ENCODE measurements at places on chromosomes 16 and 17.

- H3K27me3 ChIP-seq = no peaks in the 10 kb centered on the region
- H3K4me1 ChIP-seq = peaks cover 20% of the 10 kb centered on the region
- no peak overlapping the region for H3K27ac ChIP-seq
These were observed 27.7 kb upstream of the FAAP100 start for GRCh38 chr17:81579821-81580321.

DNA sequence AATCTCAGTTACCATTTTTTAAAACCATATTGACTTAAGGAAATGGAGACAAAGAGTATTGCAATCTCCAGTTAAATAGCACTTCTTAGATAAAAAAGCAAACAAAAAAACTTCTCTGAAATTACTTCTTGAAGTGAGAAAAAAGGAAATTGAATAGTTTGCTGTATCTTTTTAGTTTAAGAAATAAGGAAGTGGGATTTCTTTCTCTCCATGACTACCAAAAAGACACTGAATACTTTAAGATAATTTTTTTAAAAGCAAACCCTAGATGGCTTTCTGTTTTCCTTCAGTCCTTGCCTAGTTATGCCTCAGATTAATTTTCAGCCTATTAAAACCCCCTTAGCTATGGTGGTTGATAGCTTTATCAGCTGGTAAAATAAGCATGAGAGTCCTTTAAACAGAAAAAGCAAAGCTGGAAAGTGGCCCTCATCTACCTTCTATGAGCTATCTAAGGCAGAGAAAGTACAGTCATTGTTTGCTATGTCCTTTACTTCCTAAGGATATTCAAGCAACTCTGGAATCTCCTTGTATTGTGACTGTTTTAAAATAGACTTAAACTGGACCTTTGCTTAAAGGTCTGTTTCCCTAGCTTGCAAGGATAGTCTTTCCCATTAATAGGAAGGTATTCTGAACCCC lies 28.6 kb downstream of the TPPP3 start:
- no peaks in the 10 kb centered on the region for H3K27me3 ChIP-seq
- no peaks in the 10 kb centered on the region for H3K36me3 ChIP-seq
- peaks cover 15% of the 10 kb centered on the region for H3K4me1 ChIP-seq
- peak overlapping the region; percentile 35 for H3K4me3 ChIP-seq
- peak overlapping the region; percentile 82 for H3K27ac ChIP-seq
- no peak for DNase-seq

DNA sequence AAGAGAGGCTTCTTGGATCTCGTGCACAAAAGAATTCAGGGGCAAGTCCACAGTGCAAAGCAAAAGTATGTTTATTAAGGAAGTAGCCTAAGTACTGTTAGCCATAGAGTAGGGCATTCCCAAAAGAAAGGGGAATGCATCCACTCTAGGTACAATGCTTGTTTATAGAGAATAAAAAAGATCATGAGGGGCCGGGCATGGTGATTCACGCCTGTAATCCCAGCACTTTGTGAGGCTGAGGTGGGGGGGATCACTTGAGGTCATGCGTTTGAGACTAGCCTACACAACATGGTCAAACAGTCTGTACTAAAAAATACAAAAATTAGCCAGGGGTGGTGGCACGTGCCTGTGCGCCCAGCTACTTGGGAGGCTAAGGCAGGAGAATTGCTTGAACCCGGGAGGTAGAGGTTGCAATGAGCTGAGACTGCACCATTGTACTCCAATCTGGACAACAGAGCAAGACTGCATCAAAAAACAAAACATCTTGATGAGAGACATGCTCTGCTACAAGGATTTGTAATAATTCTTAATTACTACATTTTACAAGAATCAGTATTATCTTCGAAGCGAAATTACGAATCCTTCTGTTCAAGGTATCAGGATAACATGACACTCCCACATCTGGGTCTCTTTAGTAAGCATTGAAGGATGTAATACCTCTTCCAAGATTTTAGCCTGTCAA lies 191.6 kb downstream of the CPPED1 start:
- no peaks in the 10 kb centered on the region for H3K36me3 ChIP-seq
- no peaks in the 10 kb centered on the region for H3K4me1 ChIP-seq
- no peak overlapping the region for H3K4me3 ChIP-seq
- H3K27me3 ChIP-seq = no peaks in the 10 kb centered on the region
- DNase-seq = no peak
- H3K27ac ChIP-seq = no peak overlapping the region

DNA sequence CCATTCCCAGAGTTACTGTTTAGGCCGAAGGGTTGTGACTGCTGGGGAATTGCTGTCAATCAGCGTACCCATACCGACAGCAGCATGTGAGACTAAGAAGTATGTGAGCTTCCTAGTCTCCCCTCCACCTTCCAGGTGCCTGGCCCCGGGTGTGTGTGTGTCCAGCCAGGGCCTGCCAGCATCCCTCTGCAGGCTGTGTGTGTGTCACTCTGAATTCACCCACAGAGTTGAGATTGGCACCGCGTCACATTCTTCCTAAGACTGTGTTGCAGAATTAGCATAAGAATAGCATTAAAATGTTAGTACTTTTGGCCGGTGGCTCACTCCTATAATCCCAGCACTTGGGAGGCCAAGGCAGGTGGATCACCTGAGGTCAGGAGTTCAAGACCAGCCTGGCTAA lies 31.8 kb downstream of the PRMT7 start:
- DNase-seq = no peak
- no peak overlapping the region for H3K27ac ChIP-seq
- H3K27me3 ChIP-seq = no peaks in the 10 kb centered on the region
- H3K4me1 ChIP-seq = no peaks in the 10 kb centered on the region
- peaks cover 82% of the 10 kb centered on the region for H3K36me3 ChIP-seq

GRCh38 chr17:586920-587685 lies 127.5 kb downstream of the VPS53 start:
- H3K27me3 ChIP-seq = no peaks in the 10 kb centered on the region
- H3K27ac ChIP-seq = no peak overlapping the region
- peaks cover 17% of the 10 kb centered on the region for H3K36me3 ChIP-seq
- no peak overlapping the region for H3K4me3 ChIP-seq
- no peak for DNase-seq
- H3K4me1 ChIP-seq = no peaks in the 10 kb centered on the region

DNA sequence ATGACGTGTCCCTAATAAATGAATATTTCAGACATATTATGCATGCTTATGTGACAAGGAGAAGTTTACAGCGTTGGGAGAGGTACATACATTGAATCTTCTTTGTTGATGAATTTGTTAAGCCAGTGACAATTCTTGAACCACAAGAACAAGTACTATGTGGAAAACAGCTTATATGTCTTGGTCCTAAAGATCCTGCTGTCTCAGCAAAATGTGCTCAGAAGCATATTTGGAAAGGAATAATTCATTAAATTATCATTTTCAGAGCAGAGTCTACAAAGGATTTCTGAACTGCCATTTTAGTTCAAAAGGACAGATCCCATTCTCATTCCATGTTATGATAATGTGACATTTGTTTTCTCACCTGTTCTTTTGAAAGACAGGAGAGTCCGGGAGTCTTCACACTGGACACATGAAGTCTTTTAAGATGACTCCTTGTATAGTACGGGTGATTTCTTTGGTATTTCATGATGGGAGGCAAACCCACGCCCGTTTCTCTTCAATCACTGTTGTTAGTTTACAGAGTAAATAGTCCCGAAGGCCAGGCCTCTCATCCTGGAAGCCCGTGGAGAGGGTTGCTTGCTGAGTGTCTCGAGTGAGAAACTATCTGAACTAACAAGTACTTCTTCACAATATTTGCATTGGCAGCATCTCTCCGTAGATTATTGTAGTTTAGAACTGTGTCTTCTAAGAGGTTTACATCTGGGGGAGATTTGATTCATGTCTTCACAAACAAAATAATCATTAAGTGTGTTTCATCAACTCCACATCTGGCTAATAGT lies 26.7 kb downstream of the VPS35L start:
- H3K36me3 ChIP-seq = peaks cover 22% of the 10 kb centered on the region
- H3K27ac ChIP-seq = no peak overlapping the region
- DNase-seq = no peak
- H3K27me3 ChIP-seq = no peaks in the 10 kb centered on the region

DNA sequence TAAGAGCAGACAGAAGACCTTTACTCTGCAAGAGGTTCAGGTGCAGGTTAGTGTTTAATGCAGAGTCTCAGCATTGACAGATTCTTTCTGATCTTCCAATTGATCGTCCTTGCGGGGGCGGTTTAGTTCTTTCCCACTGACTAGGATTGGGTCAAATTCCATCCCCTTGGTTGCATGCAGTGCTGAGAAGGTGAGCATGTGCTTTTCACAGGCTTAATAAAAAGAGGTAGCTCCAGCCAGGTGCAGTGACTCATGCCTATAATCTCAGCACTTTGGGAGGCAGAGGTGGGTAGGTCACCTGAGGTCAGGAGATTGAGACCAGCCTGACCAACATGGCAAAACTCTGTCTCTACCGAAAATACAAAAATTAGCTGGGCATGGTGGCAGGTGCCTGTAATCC lies 7.5 kb upstream of the ITGAD start:
- no peaks in the 10 kb centered on the region for H3K4me1 ChIP-seq
- no peak overlapping the region for H3K4me3 ChIP-seq
- no peaks in the 10 kb centered on the region for H3K27me3 ChIP-seq
- no peak overlapping the region for H3K27ac ChIP-seq
- DNase-seq = no peak
- H3K36me3 ChIP-seq = no peaks in the 10 kb centered on the region

- H3K4me1 ChIP-seq = no peaks in the 10 kb centered on the region
- H3K36me3 ChIP-seq = no peaks in the 10 kb centered on the region
- H3K27ac ChIP-seq = no peak overlapping the region
- DNase-seq = no peak
- H3K4me3 ChIP-seq = no peak overlapping the region
These were observed 29.2 kb upstream of the VAT1L start for GRCh38 chr16:77759201-77759600.

DNA sequence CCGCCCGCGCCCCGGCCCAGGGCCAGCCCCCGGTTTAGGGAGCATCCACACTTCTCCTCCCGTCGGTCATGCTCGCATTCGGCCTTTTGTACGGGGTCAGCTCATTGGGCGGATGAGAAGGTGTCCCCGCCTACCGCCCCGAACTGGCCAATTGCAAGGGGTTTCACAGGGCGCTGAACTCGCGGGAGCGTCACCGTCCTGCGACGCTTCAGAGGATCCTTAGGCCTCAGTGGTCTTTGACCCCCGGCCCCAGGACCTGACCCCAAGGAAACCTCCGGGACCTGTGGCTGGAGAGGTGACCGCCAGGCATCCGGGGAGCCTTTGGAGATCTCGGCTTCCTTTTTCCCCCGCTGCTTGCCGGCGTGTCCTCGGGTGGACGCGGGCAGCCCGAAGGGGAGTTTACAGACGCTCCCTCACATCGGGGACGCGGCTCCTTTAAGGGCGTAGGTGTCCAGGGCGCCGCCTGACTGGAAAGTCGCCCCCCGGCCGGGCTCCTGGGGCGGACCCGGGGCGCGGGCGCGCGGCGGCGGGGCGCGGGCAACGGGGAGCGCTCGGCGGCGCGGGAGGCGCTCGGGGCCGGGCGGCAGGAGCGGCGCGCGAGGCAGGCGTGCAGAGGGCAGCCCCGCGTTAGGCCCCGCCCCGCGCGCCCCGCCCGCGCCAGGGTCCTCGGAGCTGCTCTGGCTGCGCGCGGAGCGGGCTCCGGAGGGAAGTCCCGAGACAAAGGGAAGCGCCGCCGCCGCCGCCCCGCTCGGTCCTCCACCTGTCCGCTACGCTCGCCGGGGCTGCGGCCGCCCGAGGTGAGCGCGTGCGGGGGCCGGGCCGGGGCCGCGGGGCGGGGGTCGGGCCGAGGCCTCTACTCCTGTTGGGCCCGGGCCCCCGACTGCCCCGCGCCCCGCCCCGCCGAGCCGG lies at the start of gene UBE2I:
TSS of gene UBE2I (plus strand) at position 660 of the 909 bp plus-strand sequence. CDS start 4,395 bp downstream, outside the sequence.
- peak; percentile 97 for DNase-seq
- H3K4me3 ChIP-seq = peak within 1 kb of the TSS; percentile 91
- H3K27ac ChIP-seq = peak within 1 kb of the TSS; percentile 99
- H3K27me3 ChIP-seq = no peaks in the 10 kb centered on the region
- peaks cover 16% of the 10 kb centered on the region for H3K36me3 ChIP-seq

- H3K4me1 ChIP-seq = peaks cover 7% of the 10 kb centered on the region
- no peaks in the 10 kb centered on the region for H3K27me3 ChIP-seq
- no peak overlapping the region for H3K4me3 ChIP-seq
- H3K36me3 ChIP-seq = no peaks in the 10 kb centered on the region
- H3K27ac ChIP-seq = no peak overlapping the region
These were observed 5.0 kb downstream of the ACSM3 start for GRCh38 chr16:20768818-20769217.

- no peaks in the 10 kb centered on the region for H3K27me3 ChIP-seq
- H3K4me3 ChIP-seq = no peak overlapping the region
- H3K4me1 ChIP-seq = peaks cover 4% of the 10 kb centered on the region
- DNase-seq = no peak
- H3K27ac ChIP-seq = no peak overlapping the region
- no peaks in the 10 kb centered on the region for H3K36me3 ChIP-seq
These were observed 3.6 kb upstream of the ZNF652 start for GRCh38 chr17:49365667-49366066.

- no peaks in the 10 kb centered on the region for H3K36me3 ChIP-seq
- no peak overlapping the region for H3K4me3 ChIP-seq
- DNase-seq = no peak
These were observed 163.3 kb downstream of the HS3ST2 start for GRCh38 chr16:22977294-22977697.

DNA sequence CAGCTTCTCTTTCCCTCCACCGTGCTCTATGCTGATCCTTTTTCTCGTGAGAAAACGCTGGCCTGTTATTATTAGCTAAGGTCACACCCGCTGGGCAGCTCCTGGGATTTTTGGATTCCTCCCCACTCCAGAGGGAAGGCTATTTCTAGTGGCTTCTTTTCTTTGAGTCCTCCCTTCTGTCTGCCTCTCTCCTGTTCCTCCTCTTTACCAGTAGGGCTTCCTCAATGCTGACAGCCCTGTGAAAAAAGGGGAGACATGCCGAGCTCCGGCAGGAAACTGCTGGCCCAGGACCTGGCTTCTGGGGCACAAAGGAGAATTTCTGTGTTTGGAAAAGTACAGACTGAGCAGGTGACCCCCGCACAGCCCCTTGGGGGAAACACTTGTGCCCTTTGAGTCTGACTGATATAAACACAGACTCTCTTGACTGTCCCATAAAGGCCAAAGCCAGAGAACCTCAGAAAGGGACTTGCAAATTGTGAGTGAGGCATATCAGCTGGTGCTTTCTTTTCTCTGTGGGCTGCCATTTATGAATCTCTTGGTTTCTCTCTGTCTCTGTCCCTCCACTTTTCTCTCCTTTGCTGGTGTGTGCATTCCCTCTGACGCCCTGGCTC lies 14.0 kb upstream of the RNF135 start:
- H3K4me3 ChIP-seq = no peak overlapping the region
- H3K27ac ChIP-seq = peak overlapping the region; percentile 14
- H3K27me3 ChIP-seq = no peaks in the 10 kb centered on the region
- peaks cover 25% of the 10 kb centered on the region for H3K4me1 ChIP-seq

DNA sequence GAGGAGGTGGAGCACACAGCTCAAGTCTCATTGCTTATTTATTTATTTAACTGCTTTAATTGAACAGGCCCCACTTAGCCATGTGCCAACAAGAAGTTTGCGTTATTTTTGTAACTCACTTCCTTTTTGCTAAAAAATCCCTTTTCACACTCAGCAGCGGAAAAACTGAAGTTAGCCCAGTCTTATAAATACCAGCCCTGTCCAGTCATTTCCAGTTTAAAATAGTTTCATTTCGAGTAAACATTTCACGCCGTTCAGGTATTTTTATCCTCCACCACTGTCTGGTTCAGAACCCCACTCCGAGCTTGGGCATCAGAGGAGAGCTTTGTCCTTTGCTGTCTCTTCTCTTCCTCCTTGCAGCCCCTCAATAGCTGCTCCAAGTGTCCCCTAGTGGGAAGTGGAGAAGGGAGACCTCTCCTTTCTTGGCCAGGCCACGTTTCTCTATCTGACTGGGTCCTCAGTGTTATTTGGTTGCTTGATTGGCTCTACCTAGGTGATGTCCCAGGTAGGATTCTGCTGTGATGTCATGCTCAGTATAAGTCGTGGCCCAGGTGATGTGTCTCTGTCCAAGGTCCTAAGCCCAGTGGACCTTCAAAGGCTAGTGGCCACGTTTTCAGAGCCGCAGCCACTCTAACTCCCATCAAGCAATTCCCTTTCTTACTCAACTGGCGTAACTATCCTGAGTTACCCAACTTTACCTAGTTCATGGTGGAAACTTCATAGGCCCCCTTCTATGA lies 53.0 kb upstream of the GAS7 start:
- no peak overlapping the region for H3K27ac ChIP-seq
- H3K36me3 ChIP-seq = no peaks in the 10 kb centered on the region
- H3K4me1 ChIP-seq = no peaks in the 10 kb centered on the region
